ENCODE measurements at places on chromosomes 12 and 14.

DNA sequence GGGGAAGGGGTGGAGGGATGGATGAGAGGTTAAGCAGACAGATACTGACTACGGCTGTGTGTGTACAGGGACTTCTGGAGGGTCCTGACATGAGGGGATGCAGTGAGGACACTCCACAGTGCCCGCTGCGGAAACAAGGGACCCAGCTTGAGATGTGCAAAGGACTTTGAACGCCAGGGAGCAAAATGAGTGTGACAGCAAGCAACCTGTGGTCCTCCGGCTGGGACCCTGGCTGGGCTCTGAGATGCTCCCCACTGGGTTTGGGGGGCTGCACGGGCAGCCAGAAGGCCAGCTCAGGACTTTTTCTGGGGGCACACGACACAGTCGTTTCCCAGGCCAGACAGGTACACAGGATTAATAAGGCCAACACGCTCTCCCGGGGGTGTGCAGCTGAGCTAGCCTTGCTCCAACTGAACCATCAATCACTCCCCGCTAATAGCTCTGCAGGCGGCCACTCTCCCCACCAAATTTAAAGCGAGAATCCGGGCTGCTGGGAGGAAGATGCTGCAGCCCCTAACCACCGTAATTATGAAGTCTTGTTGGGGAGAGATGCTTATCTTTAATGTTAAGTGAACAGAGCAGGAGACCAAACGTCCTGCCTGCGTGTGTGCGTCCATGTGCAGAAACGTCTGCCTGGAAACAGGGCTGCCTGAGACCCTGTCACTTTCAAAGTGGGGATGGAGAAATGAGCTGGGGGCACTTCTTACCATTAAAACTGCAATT is 51.6 kb upstream of the DLK1 start:
- DNase-seq: no peak

GRCh38 chr12:49983892-49984291 is 11.1 kb downstream of the AQP6 start:
- DNase-seq: peak; percentile 82

GRCh38 chr14:51701951-51702350 is 50.2 kb downstream of the FRMD6 start:
- DNase-seq: no peak

DNA sequence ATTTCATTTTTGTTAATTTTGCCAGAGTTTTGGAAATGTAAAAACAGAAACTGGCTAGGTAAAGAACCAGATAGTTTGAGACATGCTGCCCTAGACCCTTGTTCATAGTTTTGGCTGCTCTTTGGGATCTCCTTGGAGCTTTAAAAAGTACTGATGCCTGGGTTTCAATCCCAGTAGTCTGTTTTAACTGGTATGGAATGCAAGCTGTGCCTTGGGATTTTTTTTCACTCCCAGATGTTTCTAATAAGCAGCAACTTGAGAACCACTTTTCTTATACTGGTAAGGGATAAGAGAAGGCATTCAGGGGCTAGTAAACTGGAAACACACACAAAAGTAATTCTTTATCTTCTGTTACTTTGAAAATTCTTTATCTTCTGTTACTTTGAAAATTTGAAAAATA is 18.8 kb downstream of the SLC35F4 start:
- no peak for DNase-seq

DNA sequence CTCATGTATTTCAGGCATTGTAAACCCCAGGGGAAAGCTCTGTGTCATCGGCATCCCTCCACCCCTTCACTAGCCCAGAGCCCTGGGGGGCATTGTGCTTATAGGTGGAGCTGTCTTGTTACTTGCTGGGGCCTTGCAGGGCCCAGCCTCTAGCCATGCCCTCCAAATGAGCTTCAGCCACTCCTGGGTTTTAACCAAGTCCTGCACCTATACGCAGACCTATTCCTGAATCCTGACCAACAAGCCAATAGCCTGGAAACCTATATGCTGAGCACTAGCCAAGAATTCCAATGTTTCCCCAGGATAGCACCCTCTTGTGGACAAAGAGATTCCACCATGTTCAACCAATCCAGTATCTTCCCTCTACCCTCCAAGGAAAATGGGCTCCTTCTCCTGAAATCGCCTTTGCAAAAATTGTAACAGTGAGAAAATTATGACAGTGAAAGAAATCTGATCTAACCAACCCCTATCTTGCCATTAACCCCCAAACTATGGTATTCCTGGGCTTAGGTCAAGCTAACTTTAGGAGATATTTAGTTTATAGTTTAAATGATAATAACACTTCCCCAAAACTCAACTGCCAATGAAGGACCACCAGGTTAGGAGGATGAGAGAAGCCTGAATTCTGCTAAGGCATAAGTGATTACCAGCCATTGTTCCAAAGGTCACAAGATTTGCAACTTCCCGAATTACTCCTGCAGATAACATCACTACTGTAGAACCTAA is 55.5 kb downstream of the TTC7B start:
- DNase-seq: peak; percentile 12

- no peak for DNase-seq
These were observed 262.4 kb upstream of the RMST start for GRCh38 chr12:97200181-97200580.

- DNase-seq: no peak
These were observed 22.0 kb upstream of the TMED10 start for GRCh38 chr14:75198291-75198933.

DNA sequence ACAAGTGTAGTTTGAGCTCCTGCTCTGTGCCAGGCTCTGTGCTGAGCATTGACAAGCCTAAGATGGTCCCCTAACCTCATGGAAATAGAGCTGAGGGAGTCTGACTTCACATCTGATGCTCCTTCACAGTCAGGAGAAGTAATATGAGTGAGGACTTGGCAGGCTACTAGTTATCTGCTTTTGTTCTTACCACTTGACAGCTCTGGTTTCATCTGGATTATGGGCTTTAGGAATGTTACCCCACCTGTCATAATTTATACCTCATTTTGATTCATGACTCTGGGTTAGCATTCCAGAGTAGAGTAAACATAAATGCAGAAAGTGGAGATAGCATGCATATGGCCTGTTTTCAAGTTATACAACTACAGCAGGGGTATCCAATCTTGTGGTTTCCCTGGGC is 40.5 kb downstream of the ATP6V1D start:
- no peak for DNase-seq

DNA sequence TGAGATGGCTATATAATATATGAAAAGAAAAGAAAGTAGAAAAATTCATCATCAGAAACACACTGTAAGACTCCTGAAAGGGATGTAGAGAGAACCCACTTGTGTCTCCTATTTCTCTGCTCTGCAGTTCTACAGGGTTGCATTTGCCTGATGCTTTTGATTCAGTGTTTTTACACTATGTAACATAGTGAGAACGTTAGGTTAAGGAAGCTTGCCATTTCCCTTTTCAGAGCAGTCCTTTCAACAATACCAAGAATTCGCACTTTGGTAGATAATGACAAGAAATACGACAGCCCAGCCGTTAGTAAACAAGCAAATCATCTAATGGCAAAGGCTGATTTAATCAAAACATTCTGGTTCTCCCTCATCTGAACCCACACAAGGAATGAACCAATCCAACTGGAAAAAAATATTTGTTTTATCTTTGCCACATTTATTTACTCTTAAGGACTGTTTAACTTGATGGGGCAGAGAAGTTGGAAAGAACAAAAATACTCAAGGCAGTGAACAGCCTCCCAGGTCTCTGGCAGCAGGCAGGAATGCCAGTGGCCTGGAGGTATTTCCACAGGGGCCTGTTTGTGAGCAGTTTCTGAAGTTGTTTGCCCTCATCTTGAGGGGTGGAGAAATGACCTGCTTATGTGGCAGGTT is 30.8 kb upstream of the SOCS2 start:
- no peak for DNase-seq

GRCh38 chr12:108846290-108846701 is 11.1 kb downstream of the SSH1 start:
- no peak for DNase-seq

DNA sequence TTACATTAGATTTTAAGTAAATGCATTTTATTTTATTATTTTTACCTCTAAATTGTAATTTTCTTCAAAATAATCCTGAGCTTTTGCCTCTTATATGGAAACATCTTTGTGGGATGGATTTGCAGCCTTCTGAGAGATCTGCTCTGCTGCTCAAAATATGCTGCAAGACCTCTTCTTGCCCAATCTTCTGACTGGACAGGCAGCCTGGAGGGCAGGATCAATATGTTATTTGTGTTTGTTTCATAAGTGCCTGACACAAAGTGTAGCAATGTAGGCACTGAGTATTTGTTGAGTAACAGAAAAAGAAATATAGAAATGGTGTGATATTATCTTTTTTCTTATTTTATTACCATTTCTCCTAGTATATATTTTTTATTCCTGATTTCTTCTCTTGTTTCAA is 1106.9 kb downstream of the TMTC2 start:
- no peak for DNase-seq

DNA sequence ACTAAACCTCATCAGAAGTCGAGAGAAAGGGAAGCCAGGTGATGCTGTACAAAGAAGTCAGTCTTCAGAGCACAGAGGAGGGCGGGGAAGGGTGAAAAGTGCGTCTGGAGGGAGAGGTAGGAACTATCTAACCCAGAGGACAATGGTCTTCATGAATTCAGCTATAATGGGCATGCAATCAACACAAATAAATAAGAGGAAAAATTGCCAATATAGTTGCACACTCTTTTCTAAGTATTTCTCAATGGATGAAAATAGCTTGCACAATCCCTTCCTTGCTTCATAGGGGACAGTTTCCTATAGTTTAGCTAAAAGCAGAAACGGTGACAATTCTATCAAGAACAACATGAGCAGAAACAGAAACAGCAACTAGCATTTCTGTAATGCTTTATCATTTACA is 931.2 kb downstream of the AACS start:
- no peak for DNase-seq

DNA sequence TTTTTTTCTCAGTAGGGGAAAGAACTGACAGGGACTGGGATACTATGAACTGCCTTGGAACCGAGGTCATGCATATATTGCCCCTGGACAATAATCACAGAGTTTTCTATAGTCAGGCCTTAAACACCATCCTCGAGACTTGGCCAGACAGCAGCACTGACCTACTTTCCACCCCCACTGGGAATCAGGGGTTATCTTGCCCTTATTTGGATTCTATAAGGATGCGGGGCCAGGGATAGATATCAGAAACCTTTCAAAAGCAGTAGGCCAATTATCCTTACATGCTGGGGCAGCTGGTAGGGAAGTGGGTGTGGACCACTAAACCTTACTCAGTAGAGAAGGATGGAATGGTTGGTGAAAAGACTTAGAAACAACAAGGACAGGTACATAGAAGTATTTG is 2.0 kb downstream of the ZNF219 start:
- no peak for DNase-seq

- DNase-seq: no peak
These were observed 60.9 kb downstream of the MYF5 start for GRCh38 chr12:80777587-80777986.

DNA sequence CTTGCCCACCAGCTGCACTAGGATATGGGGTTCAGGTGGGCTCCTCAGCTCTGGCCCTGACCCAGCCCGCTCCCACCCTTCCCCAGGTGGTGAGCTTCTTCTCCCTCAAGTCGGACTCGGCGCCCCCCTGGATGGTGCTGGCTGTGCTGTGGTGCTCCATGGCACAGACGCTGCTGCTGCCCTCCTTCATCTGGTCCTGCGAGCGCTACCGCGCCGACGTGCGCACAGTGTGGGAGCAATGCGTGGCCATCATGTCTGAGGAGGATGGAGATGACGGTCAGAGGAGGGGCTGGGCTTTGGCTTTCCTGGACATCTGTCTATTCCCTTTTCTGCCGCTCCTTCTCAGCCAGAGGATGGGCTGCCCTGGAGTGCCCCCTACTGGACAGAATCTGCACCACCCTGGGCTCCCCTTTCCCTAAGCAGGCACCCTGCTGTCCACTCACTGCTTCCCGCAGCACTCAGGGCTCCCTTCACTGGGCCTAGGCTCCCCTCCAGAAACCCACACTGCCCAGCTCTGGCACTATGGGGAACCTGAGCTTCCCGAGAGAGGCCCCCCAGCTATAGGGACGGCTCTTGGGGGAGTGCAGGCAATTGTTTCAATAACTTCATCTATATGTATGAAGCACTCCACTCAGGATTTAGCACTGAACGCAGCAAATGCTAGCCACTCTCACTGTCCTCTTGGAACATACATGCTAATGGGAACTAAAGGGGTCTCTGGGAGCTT is 2.6 kb upstream of the P3H3 start:
- peak; percentile 83 for DNase-seq

- no peak for DNase-seq
These were observed 1.4 kb downstream of the SLC25A29 start for GRCh38 chr14:100304825-100305323.

- DNase-seq: no peak
These were observed 159.7 kb downstream of the PAH start for GRCh38 chr12:102757154-102757881.

- no peak for DNase-seq
These were observed 51.7 kb upstream of the TBX5 start for GRCh38 chr12:114457620-114458019.

DNA sequence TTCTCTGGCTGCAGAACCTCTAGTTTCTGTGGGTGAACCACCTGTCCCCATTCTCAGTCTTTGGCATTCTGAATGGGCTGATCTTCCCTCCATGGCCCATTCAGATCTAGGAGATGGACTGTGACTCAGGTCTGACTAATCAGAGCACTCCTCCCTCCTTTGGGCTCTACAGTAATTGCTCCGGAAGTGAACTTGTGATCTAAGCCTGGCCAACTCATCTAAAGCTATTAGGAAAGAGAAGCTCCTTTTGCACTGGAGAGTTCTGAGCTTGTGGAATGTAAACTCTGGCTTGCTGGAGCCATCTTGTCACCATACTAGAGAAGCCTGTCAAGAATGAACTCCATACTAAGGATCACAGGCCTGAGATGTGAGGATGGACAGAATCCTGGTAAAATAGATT is 168.2 kb downstream of the SUDS3 start:
- DNase-seq: peak; percentile 64

DNA sequence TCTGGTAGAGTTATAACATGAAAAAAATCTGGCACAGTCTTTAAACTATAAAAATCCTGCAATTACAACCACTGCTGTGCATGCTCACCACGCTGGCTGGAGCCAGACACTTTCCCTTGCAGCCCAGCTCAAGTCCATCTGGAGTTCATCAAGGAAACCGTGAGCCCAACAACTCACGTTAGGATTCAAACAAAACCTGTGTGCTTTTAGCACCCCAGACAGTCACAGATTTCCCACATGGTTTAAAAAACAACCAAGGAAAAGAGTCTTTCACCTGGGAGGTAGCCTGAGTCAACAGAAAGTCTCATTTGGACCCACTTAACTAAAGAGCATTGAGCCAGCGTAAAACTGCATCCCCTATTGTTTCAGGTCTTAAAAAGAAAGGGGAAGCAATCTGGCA is 4.7 kb downstream of the LRIG3 start:
- peak; percentile 37 for DNase-seq

GRCh38 chr12:131082290-131083194 is 128.8 kb downstream of the ADGRD1 start:
- DNase-seq: no peak

- DNase-seq: peak; percentile 8
These were observed 17.7 kb upstream of the ANP32D start for GRCh38 chr12:48454667-48455066.
